ENCODE measurements at places on chromosomes 5 and 9. TPM values are rescaled to one million over a fixed set of nuclear protein-coding genes. Genes with fewer than 3 reads are reported as not detected.

The CCDC187 gene
- total RNA-seq, result not detected

The IFNA2 gene
- not detected for total RNA-seq

The PCDHGA6 gene
- total RNA-seq, result 1.4 TPM

The LECT2 gene
- total RNA-seq, result not detected

The GIN1 gene
- 12.4 TPM for total RNA-seq

The CMBL gene
- total RNA-seq, result 1.4 TPM

The ALDOB gene
- not detected for total RNA-seq

The NR6A1 gene
- 1.0 TPM for total RNA-seq

The GPR151 gene
- total RNA-seq, result not detected

The SLC23A1 gene
- not detected for total RNA-seq

The TAF11L3 gene
- not detected for total RNA-seq

The ROR2 gene
- total RNA-seq, result 0.66 TPM

The IPO11 gene
- total RNA-seq, result 32.0 TPM

The ADAMTS2 gene
- 4.9 TPM for total RNA-seq
